ENCODE measurements at places on chromosomes 13 and 19.

GRCh38 chr19:19628501-19629134 lies 598 bp upstream of the LPAR2 start:
- DNase-seq = peak; percentile 61

DNA sequence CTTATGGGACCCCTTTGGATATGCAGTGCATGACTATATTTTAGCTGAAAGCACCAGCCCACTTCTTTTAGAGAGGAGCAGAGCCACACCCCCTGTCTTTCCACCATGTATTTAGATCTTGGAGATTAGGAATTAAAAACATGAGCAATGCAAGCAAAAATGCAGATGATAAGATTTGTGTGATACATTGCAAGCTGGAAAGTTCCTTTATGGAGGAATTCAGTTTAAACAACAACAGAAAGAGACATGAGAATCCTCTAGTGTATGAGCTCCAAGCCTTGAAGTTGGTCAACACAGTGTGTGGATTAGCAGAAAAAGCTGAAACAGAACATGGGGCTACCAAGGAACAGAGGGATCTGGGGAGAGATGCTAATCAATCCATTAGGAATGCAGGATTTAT lies 529.8 kb upstream of the NBEA start:
- no peak for DNase-seq

- DNase-seq = no peak
Observed at GRCh38 chr13:103291798-103292572, 225.8 kb upstream of the SLC10A2 start.

GRCh38 chr19:54307389-54308020 lies 5.5 kb downstream of the LILRA5 start:
- DNase-seq = no peak

DNA sequence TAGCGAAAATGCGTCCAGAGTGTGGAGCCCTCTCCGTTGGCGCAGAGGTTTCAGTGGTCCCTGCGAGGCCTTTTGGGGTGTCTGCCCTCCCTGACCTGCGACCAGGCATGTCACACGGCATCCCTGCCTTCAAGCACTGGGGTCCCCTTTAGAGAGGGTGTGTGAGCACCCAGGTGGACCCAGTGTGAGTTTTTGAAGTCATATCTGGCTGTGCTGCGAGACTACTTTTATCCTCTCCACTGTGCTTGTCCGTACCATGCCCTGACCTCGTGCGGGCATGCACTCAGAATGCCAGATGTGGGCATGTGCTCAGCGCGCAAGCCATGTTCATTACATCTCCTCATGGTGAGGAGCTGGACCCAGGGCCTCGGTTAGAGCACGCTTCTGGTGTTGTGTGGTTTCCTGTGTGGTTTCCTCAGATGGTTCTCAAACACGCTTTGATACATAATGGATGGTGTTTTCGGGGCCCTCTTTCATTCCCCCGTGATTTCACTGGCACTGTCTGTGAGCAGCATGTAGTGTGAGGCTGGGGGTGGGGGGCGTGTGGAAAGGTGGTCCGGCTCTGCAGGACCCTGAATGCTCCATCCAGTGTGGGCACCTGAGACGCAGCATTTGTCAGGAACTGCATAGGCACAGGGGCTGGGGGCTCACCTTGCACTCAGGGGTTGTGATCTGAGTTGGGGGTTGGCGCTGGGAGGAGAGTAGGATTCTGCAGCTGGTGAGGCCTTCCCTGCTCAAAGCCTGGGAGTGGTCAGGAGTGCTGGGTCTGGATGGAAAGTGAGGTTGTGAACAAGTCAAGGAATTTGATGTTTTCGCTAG lies 2.3 kb downstream of the TFDP1 start:
- DNase-seq = no peak

- no peak for DNase-seq
Observed at GRCh38 chr19:51901860-51902259, 3.0 kb downstream of the ZNF649 start.

GRCh38 chr19:20247016-20247683 lies 80.1 kb downstream of the ZNF486 start:
- DNase-seq = no peak

GRCh38 chr13:39363382-39363772 lies 239.6 kb downstream of the LHFPL6 start:
- DNase-seq = no peak

- no peak for DNase-seq
Observed at GRCh38 chr19:3426433-3426832, 53.9 kb downstream of the SMIM24 start.

- no peak for DNase-seq
Observed at GRCh38 chr13:45226024-45226423, 25.2 kb upstream of the KCTD4 start.

- no peak for DNase-seq
Observed at GRCh38 chr13:93925990-93926389, 553.5 kb downstream of the DCT start.

GRCh38 chr13:71515744-71516038 lies 351.3 kb downstream of the DACH1 start:
- no peak for DNase-seq

DNA sequence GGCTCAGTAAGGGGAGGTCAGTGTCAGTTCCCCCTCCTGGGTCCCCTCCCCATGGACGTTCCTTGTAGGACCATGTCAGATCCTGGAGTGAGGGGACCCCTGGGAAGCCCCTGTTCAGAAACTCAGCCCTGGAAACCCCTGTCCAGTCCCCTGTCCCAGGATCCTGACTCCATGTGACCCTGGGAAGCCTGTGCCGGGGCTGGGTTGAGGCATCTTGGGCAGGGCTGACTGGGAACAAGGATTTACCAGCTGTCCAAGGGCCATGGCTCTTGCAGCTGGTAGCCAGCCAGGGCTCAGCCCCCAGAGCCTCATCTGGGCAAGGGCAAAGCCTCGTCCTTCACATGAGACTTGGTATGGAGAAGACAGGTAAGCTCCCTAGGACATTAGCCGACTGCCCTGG lies 25.1 kb downstream of the CEACAM4 start:
- no peak for DNase-seq

- no peak for DNase-seq
Observed at GRCh38 chr13:61202042-61202441, 213.6 kb downstream of the PCDH20 start.

DNA sequence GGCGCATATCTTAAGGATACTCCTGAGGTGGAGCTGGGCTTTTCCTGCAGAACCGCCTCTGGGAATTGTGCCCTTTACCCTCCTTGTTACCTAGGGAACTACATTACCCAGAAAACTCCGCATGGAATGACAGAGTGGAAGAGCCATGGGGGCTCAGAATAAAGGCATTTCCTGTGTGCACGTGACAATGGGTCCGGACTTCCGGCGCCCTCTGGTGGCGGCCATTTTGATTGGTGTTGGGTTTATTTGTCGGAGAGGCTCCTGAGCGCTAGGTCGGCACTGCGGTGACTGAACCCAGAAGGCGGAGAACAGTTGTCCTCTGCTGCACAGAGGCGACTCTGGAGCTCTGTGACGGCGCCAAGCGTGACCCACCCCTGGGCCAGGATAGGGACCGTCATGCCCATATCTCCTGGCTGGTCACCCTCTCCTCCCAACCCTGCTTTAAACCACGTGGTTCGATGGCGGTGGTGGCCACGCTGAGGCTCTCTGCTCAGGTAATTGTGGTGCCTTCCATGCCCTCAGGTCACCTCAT lies at the start of gene ZNF587B:
Gene ZNF587B (plus strand): TSS at position 229 of the 532 bp plus-strand sequence. CDS start 230 bp downstream, at position 459.
- DNase-seq = peak; percentile 36

GRCh38 chr19:45772912-45773311 lies 3.9 kb upstream of the SIX5 start:
- no peak for DNase-seq

DNA sequence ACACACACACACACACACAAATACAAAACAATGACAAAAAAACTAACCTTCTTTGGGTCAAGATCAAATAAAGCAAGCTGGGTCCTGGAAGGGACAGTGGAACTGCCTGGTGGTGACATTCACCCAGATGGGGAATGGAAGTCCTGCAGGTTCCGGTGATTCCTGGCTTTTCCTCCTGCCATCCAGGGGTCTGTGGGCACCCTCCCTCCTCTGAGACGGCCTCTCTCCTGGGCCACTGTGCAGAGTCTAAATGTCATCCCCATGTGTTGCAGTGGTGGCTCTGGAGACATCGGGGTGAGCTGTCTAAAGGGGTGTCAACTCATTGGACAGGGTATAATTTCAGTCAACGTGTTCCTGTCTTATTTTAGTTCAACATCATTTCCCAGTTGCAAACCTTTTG lies 248.2 kb downstream of the ZNF536 start:
- no peak for DNase-seq

- no peak for DNase-seq
Observed at GRCh38 chr19:52809801-52810200, 11.6 kb downstream of the ZNF28 start.

DNA sequence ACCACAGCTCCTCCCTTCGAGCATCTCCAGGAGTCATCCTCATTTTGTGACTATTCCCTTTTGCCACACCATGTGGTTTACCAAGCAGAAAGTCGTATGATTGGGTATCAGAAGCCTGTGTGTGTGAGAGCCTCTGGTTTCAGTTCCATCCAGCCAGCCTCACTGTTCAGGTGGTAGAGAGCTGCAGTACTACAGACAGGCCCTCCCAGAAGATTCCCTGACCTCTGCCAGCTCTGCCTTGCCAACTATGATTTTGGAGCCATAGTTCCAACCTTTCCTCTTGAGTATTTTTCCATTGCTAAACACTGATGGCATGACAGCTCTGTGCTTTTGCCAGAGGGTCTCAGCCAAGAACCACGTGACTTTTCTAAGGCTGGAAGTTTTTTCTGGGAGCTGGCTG lies 82.5 kb downstream of the DHRS12 start:
- no peak for DNase-seq

GRCh38 chr13:42781352-42781751 lies at the start of gene FAM216B:
Gene FAM216B, plus strand, starts transcription at chr13:42781584. Its CDS starts 2,484 bp downstream, at chr13:42784068.
- DNase-seq = no peak

GRCh38 chr19:4482721-4483364 lies 10.7 kb downstream of the HDGFL2 start:
- DNase-seq = no peak

- no peak for DNase-seq
Observed at GRCh38 chr19:28685802-28686201, 527.1 kb downstream of the UQCRFS1 start.

DNA sequence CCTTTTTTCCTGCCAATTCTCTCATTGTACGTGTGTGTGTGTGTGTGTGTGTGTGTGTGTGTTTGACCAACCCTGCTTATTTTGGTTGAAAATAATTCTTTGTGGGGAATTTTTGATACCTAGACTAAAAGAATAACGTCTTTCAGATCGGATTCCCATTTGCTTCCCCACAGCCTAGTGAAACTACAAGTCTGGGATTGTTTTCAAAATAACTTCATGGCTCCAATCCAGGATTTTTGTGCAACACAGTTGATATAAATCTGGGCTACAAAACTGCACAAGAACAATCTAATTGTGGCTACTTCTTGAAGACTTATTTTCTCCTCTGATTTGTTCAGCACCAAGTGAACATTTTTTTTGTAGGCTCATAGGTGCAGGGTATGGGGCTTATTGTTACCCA lies 332.8 kb upstream of the MIR17HG start:
- DNase-seq = no peak

DNA sequence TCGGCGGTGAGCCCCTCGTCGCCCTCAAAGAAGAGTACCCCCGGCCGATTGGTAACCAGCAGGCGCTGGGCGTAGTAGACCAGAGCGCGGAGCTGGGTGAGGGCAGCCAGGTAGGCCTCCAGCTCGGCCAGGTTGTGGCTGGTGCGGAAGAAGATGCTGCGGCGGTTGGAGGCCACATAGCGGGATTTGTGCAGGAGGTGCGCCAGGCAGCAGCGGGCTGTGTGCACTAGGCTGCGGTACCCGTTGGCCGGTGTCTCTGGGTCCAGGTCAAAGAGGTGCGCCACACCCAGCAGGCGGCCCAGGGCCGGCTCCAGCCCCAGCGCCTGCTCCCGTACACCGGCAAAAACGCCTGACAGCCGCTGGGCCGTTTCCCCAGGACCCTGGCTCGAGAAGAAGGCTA lies 16.8 kb downstream of the LIPE start:
- no peak for DNase-seq

GRCh38 chr19:18173054-18173571 lies 500 bp upstream of the IFI30 start:
- DNase-seq = no peak

DNA sequence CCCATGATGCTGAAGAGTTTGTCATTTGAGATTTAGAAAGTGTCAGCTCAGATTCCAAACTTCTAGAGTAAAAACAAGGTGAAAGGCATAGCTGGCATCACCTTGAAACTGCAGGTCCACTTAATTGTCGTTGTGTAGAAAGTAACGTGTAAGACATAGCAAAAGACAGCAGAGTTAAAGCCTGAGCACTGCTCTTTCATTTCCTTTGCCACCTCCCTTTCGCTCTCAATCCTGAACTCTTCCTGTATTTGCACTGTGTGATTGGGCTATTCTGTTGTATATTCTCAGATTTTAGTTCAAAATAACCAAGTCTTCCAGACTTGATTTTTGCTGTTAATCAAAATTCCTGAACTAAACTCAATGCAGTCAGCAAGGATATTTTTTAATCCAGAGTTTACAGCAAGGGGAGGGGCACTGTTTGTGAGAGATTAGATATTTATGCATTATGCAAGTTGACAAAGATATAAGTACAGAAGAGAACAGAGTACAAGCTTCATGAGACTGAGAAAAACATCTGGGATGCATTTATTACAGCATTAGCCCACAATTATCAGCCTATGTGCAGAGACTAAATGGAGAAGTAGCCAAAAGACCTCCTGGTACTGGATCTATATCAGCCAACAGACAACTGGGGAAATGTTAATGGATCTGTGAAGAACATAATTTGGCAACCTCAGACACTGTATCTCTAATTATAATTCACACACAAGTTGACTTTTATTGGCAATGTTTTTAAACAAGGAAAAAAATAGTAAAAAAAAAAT lies 328.6 kb downstream of the SUCLA2 start:
- DNase-seq = no peak

GRCh38 chr13:106032441-106032840 lies 503.0 kb downstream of the EFNB2 start:
- no peak for DNase-seq

DNA sequence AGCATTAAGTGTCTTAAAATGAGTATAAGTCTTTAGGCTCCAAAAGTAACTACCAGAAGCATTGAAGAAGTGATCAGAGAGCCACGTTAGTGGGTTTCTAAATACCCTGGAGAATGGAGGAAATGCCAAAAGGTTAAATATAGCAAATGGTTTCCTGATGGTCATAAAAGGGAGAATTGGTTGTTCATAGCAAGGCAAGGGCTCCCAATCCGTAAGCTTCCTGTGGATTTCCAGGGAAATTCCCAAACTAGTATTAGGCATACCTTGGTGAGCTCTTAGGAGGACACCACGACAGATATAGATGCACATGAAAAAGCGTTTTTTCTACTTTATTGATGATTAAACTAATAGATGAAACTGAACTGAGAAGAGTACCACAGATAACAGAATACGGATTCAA lies 410.9 kb downstream of the FOXO1 start:
- no peak for DNase-seq

DNA sequence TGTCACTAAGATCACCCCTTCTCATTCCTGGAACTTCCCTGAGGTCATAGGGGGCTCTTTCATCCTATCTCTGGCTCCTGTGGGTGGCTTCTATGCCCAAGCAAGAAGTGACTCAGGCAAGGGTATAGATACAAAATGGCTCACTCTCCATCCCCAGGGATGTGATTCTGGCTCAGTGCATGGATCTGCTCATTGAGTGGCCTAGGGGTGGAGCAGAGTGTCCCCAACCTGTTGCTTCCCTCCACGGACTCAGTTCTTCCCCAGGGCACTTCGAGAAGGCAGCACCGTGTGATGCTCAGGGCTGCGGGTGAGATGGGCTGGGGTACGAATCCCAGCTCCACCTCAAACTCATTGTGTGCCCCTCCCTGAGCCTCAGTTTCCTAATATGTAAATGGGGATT lies 136.4 kb downstream of the PTPRS start:
- DNase-seq = no peak

Measured in HCT116 (cell line).